ENCODE measurements at places on chromosomes 5 and 9.

- DNase-seq, result no peak
These were observed 31.2 kb downstream of the NKD2 start for GRCh38 chr5:1039706-1040260.

- no peak for DNase-seq
These were observed 79.8 kb downstream of the MROH2B start for GRCh38 chr5:40991168-40991980.

GRCh38 chr9:7139886-7140285 is 382.1 kb downstream of the KDM4C start:
- no peak for DNase-seq

- no peak for DNase-seq
These were observed 36.2 kb downstream of the SH3PXD2B start for GRCh38 chr5:172417983-172418630.

DNA sequence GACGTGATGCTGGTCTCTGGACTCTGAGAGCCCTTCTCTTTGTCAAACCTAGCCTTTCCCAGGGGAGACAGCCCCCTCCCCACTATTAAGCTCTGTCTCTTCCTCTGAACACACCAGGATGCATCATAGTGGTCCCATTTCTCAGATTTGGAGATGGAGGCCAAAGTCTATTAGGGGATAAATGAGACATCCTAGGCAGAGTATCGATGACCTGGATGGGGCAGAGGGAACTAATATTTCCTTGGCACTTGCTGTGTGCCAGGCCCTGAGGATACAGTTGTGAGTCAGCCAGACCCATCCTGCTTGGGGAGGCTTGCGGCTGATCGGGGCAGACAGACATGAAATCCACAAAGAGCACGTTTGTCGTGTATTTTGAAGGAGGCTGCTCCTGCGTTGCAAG is 5.2 kb downstream of the DNM1 start:
- no peak for DNase-seq

GRCh38 chr5:173473288-173473687 is 143.2 kb downstream of the BOD1 start:
- no peak for DNase-seq

DNA sequence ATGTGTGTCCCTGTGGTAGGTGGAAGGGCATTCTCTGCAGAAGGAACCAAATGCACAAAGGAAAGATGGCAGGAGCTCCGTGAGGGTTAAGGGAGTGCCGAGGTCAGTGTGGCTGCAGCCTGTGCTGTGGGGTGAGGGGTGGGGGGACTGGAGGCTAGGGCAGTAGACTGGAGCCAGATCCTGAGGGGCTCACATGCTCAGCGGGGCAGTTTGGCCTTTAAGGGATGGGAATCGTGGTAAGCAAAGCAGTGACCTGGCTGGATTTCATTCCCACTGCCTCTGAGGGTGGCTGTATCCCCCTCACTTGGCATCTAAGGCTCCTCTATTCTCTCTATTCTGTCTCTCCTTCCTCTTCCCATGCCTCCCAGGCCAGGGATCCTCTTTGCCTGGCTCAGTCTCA is 15.6 kb downstream of the PITX1 start:
- DNase-seq, result no peak

DNA sequence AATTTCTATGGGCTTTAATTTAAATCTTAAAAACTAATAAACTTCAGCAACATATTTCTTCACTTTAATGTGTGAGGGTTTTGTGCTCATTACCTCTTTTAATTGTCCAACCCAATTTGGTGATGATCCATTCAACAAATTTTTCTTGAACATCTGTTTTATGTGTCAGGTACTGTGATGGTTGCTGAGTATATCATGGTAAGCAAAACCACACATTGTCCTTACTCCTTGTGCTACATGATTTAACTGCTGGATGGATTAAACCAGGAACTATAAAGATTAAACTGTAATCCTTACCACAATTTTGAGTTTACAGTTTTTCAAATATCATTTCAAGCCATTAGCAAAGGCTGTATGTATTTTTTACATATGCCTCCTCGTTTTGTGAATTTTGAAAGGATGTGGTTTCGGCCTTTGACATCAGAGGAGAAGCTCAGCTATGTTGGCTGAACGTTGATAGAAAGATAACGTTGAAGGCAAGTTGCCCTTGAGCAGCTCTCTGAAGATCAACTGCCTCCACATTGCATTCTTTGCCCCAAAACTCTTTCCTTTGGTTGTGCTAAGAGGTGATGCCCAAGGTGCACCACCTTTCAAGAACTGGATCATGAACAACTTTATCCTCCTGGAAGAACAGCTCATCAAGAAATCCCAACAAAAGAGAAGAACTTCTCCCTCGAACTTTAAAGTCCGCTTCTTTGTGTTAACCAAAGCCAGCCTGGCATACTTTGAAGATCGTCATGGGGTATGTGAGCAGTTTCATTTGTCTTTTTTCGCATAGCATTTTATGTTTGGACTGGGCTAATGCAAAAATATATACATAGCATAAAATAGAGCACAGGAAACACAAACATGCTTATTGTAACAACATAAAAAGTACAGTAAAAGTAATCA is at the start of gene ITK:
Gene ITK, plus strand, starts transcription at position 467 of the 891 bp plus-strand sequence. Its CDS starts 138 bp downstream, at position 605.
- no peak for DNase-seq

- DNase-seq, result no peak
These were observed 141.4 kb downstream of the CCDC192 start for GRCh38 chr5:127844581-127845021.

DNA sequence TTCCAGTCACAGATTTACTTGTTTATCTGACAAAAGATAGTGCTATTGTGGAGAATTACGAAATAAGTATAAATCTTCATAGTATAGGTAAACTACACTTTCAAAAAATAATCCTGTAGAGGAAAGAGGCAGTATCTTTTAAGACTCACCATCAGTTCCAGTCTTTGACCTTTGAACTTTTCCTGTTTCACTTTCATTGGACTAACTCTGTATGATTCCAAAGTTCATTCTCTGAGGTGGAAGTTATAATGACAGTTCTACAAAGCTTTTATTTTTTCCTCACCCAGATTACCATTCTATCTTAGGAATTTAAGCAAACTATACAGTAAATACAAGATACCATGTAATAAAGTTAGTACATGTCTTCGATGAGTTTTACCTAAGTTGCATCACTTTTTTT is 901.3 kb upstream of the SEMA6A start:
- DNase-seq, result no peak

- DNase-seq, result no peak
These were observed 316.4 kb downstream of the NR3C1 start for GRCh38 chr5:143086908-143087637.

- no peak for DNase-seq
These were observed 105.6 kb downstream of the ARSB start for GRCh38 chr5:78879516-78879915.

GRCh38 chr5:151591144-151591819 is at the start of gene FAT2:
Gene FAT2, minus strand, starts transcription at chr5:151591331. Its CDS starts 22,400 bp downstream, at chr5:151568931.
- DNase-seq, result no peak

DNA sequence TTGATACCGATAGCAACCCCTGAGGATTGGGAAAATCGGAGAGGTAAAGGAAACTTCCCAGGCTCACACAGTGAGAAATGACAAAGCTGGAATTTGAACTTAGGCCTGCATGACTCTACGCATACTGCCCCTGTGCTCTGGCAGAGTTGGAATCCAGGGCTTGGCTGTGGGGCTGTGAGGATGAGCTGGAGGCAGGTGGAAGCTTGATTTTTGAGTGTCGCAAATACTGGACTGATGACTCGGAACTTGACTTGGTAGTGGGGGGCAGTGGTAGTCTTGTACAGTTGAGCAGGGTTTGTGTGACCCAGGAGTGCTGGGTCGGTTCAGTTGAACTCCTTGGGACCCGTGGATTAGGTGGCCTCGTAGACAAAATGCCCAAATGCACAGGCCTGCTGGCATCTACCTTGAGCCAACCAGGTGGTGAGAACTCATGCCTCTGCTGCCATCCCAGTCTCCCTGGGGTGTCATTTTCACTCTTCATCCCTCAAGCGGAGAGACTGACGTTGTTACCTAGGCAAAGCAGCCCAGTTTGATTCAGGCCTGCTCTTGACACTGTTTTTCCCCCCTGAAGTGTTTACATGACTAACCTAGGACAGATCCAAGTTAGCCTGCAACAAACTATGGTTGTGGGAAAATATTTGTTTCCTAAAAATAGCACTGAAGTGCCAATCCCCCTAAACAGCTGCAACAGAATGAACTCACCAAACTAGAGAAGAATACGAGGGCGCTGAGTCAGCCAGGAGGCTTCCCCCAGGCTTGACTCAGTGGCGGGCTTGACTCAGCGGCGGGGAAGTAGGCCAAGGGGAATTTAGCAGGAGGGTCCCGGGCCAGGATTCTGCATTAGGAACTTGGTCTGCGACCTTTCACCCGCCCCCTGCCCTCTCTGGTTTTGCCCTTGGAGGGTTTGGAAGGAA is 45.7 kb upstream of the ORM1 start:
- DNase-seq, result no peak

- no peak for DNase-seq
These were observed 174.0 kb downstream of the FGF18 start for GRCh38 chr5:171593401-171593800.

GRCh38 chr5:72938206-72938605 is 17.6 kb upstream of the FCHO2 start:
- no peak for DNase-seq

DNA sequence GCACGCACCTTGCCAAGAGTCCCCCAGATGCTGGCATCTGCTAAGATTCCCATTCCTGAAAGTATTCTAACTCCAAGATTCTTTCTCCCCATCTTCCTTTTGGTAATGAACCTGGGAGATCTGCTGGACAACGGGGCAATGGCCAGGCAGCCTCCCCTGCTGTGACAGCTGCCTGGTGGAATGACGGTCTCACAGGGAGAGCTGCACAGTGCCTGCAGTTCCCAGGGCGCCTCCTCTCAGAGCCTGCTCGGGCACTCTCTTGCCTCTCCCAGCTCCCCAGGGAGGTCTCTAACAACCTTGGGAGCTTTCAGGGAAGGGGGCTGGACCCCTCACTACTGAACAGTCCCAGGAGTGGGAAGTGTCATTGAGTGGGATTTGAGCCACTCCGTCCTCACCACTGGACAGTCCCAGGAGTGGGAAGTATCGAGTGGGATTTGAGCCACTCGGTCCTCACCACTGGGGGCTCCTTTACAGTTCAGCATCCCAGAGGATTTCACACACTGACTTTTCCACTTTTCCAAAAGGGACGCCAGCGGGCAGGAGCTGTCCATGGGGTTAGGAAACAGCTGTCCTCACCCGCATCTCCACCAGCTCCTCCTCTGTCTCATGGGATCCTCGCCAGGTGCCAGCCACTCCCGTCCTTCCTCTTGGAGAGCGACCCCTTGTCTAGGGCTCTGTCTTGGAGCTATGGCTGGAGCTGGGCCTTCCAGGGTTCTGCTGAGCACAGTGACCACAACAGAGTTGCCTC is 65.7 kb downstream of the ADAMTS2 start:
- DNase-seq, result no peak

GRCh38 chr5:81397176-81397575 is 3.2 kb upstream of the ACOT12 start:
- DNase-seq, result no peak

GRCh38 chr9:137032858-137033257 is 970 bp upstream of the FUT7 start:
- DNase-seq, result no peak

GRCh38 chr9:108831496-108832178 is 24.1 kb downstream of the ACTL7B start:
- DNase-seq, result no peak

- DNase-seq, result no peak
These were observed 95.3 kb downstream of the GALNT10 start for GRCh38 chr5:154285661-154286408.

DNA sequence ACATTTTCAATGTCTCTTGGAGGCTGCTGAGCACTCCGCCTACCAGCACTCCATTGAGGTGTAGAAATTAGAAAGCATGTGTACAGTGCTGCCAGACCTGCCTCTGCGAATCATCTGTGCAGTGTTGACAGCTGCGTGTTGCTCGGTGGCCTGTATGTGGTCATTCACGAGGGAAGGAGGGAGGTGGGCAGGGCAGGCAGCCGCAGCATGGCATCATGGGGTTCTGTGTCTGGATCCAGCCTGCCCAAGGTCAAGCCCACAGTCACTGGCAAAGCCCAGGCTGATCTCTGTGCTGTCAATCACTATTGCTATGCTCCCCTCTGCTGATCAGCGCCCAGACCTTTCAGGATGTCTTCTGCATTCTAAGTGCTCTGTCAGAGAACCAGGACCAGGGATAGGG is 8.0 kb upstream of the PDZD2 start:
- no peak for DNase-seq

- DNase-seq, result no peak
These were observed 82.9 kb upstream of the VCAN start for GRCh38 chr5:83388608-83389007.

DNA sequence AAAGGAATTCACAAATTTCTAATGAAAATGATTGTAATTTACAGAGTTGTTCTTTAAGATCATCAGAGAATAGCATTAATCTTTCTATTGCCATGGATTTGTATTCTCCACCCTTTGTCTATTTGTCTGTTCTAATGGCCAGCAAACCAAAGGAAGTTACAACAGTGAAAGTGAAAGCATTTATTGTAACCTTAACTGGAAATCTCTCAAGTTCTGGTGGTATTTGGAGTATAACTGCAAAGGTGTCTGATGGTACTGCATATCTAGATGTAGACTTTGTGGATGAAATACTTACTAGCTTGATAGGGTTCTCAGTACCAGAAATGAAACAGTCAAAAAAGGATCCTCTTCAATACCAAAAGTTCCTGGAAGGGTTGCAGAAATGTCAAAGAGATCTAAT is 21.7 kb downstream of the RMI1 start:
- DNase-seq, result no peak

DNA sequence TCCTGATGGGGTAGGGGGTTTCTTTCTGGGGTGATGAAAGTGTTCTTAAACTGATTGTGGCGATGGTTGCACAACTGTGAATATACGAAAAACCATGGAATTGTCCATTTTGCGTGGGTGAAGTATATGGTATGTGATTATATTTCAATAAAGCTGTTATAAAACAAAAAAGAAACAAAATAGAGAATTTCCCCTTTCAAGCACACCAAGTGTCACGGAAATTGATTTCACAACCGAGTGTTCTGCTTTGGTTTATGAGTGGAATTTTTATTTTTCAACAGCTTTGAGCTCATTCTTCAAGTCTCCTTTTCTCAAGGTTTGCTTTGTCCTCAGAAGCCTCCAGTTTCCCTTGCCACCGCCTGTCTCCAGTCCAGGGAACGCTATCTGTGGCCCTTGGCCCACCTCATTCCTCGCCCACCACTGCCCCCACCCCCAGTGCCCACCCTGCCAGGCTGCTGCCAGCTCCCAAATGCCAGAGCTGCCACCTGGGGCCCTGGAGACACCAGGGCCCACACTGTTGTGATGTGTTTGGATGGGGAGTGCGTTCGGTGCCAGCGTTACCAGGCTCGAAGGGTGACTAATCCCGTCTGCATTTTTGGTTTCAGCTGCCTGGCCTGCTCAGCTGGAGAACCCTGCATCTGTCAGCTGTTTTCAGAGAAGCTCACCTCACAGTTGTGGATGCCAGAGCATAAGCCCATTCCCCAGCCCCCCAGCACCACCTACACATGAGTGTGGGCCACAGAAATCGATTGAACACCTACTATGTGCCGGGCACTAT is 30.4 kb downstream of the DUSP1 start:
- no peak for DNase-seq
